ENCODE measurements at places on chromosomes 4 and X.

GRCh38 chr4:56217343-56217890 lies 169.9 kb downstream of the AASDH start:
- DNase-seq: no peak

DNA sequence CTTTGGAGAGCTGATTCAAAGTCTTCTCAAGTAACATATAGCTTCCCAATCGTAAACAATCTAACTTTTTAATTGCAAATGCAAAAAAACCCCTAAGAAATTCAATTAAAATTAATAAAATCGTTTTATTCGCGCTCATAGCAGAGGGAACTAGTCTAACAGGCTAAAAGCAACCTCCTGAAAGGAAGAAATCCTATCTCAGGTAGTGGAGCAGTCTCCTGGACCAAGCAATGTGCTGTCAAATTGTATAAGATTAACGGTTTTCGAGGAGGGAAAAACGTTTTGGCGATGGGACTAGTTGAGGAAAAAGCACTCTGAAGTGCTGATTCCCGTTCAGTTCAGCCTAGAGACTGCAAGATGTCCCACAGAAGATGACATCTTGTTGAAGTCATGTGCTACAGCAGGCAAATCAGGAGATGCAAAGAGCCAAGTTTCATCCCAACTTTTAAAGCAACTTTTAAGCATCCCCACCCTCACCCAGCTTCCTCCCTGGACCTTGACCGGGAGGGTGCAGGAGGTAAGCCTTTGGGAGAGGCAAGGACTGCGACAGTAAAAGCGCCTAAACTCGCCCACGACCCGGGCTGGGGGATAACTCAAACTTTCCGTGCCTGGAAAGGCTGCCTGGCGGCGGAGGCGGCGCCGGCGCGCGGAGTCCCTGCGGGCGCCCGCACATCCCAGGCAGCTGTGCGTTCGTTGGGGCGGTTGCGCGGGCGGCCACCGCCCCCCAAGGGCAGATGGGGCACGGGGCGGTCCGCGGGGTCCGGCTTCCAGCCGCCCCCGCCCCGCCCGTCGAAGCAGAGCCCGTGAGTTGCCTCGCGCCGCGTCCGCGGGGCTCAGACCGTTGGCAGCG lies 784 bp downstream of the MAP7D3 start:
- peak; percentile 51 for DNase-seq

DNA sequence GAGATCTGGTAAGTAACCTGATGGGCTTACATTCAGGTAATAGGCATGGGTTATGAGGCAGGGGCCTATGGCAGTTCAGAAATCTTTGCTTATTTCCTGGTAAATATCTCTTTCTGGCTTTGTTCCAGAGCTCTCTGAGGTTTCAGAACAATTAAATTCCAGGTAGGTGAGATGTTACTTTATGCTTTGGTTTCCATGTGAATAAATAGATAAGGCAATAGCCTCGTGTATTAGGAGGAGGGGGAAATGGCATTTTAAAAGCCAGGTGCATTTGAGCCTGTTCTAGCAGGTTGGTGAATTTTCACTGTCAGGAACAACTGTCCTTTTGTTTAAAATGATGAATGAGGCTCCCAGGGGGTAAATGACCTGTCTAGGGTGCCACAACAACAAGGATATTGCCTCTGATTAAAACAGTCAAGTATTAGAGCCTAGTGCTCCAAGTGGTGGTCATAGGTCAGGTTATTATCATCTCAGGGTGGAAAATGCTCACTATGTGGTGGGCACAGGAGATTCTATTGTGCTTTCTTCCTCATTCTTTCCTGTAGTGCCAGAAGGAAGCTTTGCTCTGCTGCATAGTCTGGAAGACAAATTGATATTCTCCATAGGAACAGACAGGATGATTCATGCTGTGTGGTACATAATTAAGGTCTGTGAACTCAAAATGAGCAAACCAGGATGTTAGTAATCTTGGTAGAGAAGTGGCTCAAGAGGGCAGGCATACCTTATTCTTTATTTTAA lies 296.2 kb downstream of the INPP4B start:
- no peak for DNase-seq

- no peak for DNase-seq
These were observed 15.7 kb downstream of the FHL1 start for GRCh38 chrX:136162827-136163570.

GRCh38 chr4:36312511-36312910 lies 31.1 kb downstream of the DTHD1 start:
- no peak for DNase-seq

- no peak for DNase-seq
These were observed 56.8 kb downstream of the TSPAN7 start for GRCh38 chrX:38618180-38618579.

Measured in GM13977 (cell line).